Effector memory CD4-positive, alpha-beta T cell (primary cell): ENCODE measurements at places on chromosomes 1 and 21.

- peak within 1 kb of the TSS; percentile 90 for H3K27ac ChIP-seq
- peak within 1 kb of the TSS; percentile 98 for H3K4me3 ChIP-seq
- H3K27me3 ChIP-seq: no peaks in the 10 kb centered on the region
- no peaks in the 10 kb centered on the region for H3K36me3 ChIP-seq
These were observed at the start of gene COP1 for GRCh38 chr1:176206961-176207902. Gene COP1, minus strand, starts transcription at chr1:176207286. Its CDS starts 308 bp downstream, at chr1:176206978.

- H3K27ac ChIP-seq: no peak overlapping the region
- H3K27me3 ChIP-seq: no peaks in the 10 kb centered on the region
- H3K4me1 ChIP-seq: no peaks in the 10 kb centered on the region
- peaks cover 39% of the 10 kb centered on the region for H3K36me3 ChIP-seq
These were observed 18.9 kb downstream of the SFPQ start for GRCh38 chr1:35173909-35174540.

GRCh38 chr1:210117198-210117597 is 115.4 kb upstream of the SERTAD4 start:
- no peak for DNase-seq
- H3K27ac ChIP-seq: no peak overlapping the region
- no peaks in the 10 kb centered on the region for H3K36me3 ChIP-seq
- no peaks in the 10 kb centered on the region for H3K4me1 ChIP-seq
- H3K4me3 ChIP-seq: no peak overlapping the region

- H3K4me3 ChIP-seq: no peak overlapping the region
- no peaks in the 10 kb centered on the region for H3K36me3 ChIP-seq
- DNase-seq: no peak
- H3K27me3 ChIP-seq: no peaks in the 10 kb centered on the region
- no peaks in the 10 kb centered on the region for H3K4me1 ChIP-seq
These were observed 7.4 kb upstream of the MPL start for GRCh38 chr1:43329995-43330751.

GRCh38 chr1:64472805-64473204 is 2.9 kb downstream of the CACHD1 start:
- H3K27me3 ChIP-seq: peaks cover 16% of the 10 kb centered on the region
- no peak overlapping the region for H3K27ac ChIP-seq
- DNase-seq: no peak
- no peaks in the 10 kb centered on the region for H3K36me3 ChIP-seq

DNA sequence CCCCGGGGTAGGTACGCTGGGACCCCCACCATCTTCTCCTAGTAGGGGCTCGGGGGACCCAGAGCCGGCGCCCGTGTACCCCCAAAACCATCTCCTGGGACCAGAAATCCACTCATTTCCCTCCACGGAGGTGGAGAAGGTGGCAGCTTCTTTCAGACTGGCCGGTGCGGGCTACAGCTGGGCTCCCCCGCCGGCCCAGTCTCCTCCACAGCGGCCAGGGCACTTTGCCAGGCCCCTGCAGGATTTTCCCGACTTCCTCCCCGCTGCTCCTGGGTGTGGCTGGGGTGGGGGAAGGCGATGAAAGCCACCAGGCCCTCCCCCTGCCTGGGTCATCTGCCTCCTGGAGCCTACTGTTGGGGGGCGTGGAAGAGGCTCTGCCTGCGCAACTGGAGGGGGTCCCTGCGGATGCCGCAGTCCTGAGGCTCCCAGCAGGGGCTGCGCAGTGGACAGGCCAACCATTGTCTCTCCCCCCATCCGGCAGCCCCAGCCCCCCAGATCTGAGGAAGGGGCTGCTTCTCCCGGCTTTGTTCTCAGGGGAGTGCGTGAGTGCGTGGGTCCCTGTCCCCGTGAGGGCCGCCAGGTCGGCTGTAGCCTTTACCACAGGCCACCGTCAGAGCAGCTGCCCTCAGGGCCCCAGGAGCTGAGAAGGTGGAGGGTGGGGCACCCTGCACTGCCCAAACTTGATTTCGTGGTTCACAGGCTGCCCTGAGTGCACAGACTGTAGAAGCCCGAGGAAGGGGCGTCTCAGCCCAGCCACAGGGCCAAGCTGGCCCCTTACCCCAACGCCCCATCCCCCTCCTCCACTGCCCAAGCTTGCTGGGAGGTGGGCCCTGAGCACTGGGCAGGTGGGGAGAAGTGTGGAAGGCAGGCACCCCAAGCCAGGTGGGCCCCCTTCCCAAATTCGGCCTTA is 1.3 kb downstream of the AGRN start:
- H3K27ac ChIP-seq: no peak overlapping the region
- DNase-seq: no peak
- H3K4me3 ChIP-seq: no peak overlapping the region
- H3K27me3 ChIP-seq: no peaks in the 10 kb centered on the region

GRCh38 chr1:163824006-163824405 is 502.3 kb downstream of the NUF2 start:
- H3K4me3 ChIP-seq: no peak overlapping the region
- H3K27me3 ChIP-seq: no peaks in the 10 kb centered on the region
- no peak overlapping the region for H3K27ac ChIP-seq
- no peak for DNase-seq
- no peaks in the 10 kb centered on the region for H3K4me1 ChIP-seq

DNA sequence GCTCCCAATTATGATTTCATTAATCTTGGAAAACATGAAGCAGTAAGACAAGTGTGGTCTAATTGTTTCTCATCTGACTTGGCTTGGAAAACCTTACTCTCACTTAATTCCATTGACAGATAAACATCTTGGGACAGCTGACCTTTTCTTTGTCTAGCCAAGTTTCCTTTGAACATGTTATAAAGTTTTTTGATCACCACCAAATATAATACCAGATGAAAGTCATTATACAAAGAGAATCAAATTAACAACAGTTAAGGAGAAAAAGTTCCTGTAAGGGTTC is 50.2 kb downstream of the ALG14 start:
- peaks cover 4% of the 10 kb centered on the region for H3K36me3 ChIP-seq
- no peak overlapping the region for H3K4me3 ChIP-seq
- DNase-seq: no peak
- no peak overlapping the region for H3K27ac ChIP-seq

DNA sequence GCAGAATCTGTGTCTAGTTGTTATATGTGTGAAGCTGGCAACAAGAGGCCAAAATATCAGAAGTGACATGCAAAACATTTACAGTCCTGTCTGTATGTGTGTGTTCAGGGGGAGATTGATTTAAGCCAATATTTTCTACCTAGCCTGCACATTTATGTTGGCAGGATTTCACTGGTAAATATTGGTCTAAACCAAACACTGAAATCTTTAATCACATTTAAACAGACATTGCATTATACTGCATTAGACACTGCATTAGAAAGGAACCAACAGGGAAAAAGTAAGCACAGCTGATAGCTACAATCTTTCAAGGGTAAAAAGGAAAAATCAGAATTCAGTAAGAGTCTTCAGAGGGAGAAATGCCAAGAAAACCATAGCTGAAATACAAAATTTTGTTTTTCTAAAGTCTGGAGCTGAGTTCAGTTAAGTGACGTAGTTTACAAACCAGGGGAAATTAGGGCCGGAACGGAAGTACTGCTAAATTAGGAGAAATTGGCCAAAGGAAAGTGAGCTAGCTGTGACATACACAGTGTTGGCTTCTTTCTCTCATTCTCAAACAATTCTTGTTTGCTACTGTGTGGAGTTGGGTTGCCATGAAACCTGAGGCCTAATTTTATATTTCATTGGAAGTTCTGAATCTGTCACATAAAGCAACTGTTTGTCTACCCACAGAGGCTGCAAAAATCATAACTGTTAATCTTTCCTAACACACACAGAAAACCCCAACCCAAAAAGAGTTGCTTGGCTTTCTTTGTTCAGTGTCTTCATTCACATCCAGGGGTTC is 217.3 kb upstream of the SGIP1 start:
- no peak for DNase-seq
- no peak overlapping the region for H3K4me3 ChIP-seq
- H3K4me1 ChIP-seq: no peaks in the 10 kb centered on the region
- H3K27me3 ChIP-seq: no peaks in the 10 kb centered on the region
- H3K27ac ChIP-seq: no peak overlapping the region

GRCh38 chr1:192581131-192581927 is 5.8 kb downstream of the RGS1 start:
- H3K4me3 ChIP-seq: no peak overlapping the region
- peaks cover 6% of the 10 kb centered on the region for H3K4me1 ChIP-seq
- DNase-seq: no peak
- H3K27ac ChIP-seq: no peak overlapping the region
- H3K36me3 ChIP-seq: no peaks in the 10 kb centered on the region
- H3K27me3 ChIP-seq: no peaks in the 10 kb centered on the region

GRCh38 chr21:28487455-28488070 is 505.1 kb downstream of the LTN1 start:
- H3K27me3 ChIP-seq: no peaks in the 10 kb centered on the region
- DNase-seq: no peak
- no peak overlapping the region for H3K4me3 ChIP-seq
- no peak overlapping the region for H3K27ac ChIP-seq
- H3K4me1 ChIP-seq: no peaks in the 10 kb centered on the region
- H3K36me3 ChIP-seq: no peaks in the 10 kb centered on the region

- H3K4me1 ChIP-seq: no peaks in the 10 kb centered on the region
- H3K4me3 ChIP-seq: no peak overlapping the region
- H3K27ac ChIP-seq: no peak overlapping the region
- no peak for DNase-seq
- no peaks in the 10 kb centered on the region for H3K27me3 ChIP-seq
- no peaks in the 10 kb centered on the region for H3K36me3 ChIP-seq
These were observed 216.0 kb downstream of the HIVEP3 start for GRCh38 chr1:41702771-41703170.

- no peaks in the 10 kb centered on the region for H3K27me3 ChIP-seq
- no peaks in the 10 kb centered on the region for H3K4me1 ChIP-seq
- no peak overlapping the region for H3K27ac ChIP-seq
- no peaks in the 10 kb centered on the region for H3K36me3 ChIP-seq
These were observed 7.4 kb upstream of the SARS1 start for GRCh38 chr1:109206339-109206738.

- H3K27ac ChIP-seq: no peak overlapping the region
- no peaks in the 10 kb centered on the region for H3K36me3 ChIP-seq
- DNase-seq: no peak
- no peaks in the 10 kb centered on the region for H3K27me3 ChIP-seq
- no peaks in the 10 kb centered on the region for H3K4me1 ChIP-seq
These were observed 18.8 kb upstream of the CASZ1 start for GRCh38 chr1:10814976-10815857.

DNA sequence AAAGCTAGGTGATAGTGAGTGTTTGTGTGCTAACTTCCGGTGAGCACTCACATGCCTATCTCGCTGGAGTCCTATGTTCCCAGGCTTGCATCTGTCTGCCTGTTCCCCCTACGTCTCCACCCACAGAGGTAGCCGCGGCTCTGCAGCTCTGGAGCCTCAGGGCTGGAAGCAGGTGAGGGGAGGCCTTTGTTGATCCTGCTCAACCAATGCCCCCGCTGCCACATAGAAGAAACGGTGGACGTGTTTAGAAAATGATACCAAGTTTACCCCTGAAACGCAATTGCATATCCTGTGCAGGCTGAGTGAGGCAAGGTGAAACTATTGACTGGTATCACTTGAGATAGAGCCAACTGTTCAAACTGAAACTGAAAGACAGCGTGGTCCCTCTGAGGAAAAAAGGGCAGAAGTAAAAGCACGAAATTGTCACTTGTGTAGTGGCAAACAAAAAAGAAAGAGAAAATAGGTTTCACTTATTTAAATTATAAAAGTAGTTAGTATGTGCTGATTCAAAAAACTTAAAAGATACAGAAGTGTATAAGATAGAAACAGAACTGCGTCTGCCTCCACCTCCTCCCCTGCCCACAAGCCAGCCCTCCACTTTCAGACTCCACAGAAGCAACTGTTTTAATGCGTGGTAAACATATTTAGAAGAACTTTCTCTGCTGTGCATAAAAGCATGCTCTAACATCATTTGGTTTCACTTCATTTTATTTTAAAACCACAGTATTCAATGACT is 38.6 kb upstream of the ETS2 start:
- DNase-seq: no peak
- H3K27me3 ChIP-seq: no peaks in the 10 kb centered on the region
- H3K4me1 ChIP-seq: peaks cover 6% of the 10 kb centered on the region

DNA sequence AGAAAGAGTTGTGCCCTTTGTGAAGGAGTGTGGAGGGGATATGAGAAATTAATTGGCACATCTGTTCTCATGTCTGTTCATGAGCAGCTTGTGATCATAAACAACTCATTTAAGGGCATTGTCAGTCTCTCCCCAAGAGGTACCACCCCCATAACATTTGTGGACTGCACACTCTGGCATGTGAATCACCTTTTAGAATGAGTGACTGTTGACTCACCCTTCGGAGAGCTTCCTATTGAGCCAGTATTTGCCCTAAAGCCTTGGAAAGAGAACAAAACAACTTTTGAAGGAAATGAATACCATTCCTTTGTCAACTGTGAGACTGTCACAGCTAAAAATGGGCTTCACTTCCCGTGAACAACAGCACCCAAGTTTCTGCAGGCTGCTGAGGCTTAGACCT is 27.5 kb upstream of the MYSM1 start:
- no peaks in the 10 kb centered on the region for H3K4me1 ChIP-seq
- no peak for DNase-seq

- H3K27ac ChIP-seq: no peak overlapping the region
- no peak overlapping the region for H3K4me3 ChIP-seq
- no peaks in the 10 kb centered on the region for H3K4me1 ChIP-seq
- H3K36me3 ChIP-seq: no peaks in the 10 kb centered on the region
- no peak for DNase-seq
These were observed 22.4 kb upstream of the LEPR start for GRCh38 chr1:65398083-65398482.

DNA sequence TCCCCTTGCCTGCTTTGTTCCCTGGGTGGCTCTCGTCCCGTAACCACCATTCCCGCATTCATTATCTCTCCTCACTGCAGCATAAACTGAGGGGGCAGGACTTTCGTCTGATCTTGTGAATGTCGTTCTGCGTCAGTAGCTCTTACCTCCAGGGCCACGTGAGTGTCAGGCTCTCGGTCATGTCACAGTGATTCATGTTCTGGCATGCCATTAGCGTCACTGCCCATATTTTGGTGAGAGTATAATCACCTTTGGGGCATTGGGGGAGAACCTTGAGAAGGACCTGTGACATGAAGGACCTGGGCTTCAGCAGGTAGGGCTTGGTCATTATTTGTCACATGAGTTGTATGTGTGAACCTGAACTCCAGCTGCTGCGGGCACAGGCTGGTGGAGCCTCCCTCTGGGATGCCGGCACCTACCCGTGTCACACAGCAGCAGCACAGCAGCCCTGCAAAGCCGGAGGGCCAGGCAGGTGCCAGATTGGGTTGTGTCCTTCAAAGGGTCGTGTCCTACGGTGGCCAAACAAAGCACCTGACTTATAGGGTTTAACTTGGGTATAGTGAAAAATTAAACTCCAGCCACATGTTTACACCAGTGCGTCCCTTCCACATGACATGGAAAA is 68.5 kb downstream of the BACE2 start:
- H3K27ac ChIP-seq: no peak overlapping the region
- DNase-seq: no peak
- no peaks in the 10 kb centered on the region for H3K4me1 ChIP-seq
- no peaks in the 10 kb centered on the region for H3K27me3 ChIP-seq

GRCh38 chr1:173581383-173582079 is 21.3 kb downstream of the SLC9C2 start:
- no peaks in the 10 kb centered on the region for H3K36me3 ChIP-seq
- no peak overlapping the region for H3K4me3 ChIP-seq
- no peak for DNase-seq
- no peak overlapping the region for H3K27ac ChIP-seq
- H3K4me1 ChIP-seq: no peaks in the 10 kb centered on the region
- H3K27me3 ChIP-seq: no peaks in the 10 kb centered on the region

- H3K36me3 ChIP-seq: no peaks in the 10 kb centered on the region
- peaks cover 18% of the 10 kb centered on the region for H3K4me1 ChIP-seq
- no peaks in the 10 kb centered on the region for H3K27me3 ChIP-seq
- DNase-seq: no peak
- H3K27ac ChIP-seq: no peak overlapping the region
- no peak overlapping the region for H3K4me3 ChIP-seq
These were observed 5.5 kb upstream of the LGALS8 start for GRCh38 chr1:236518322-236518721.

GRCh38 chr1:113615425-113615824 is 143.9 kb downstream of the PHTF1 start:
- no peak overlapping the region for H3K4me3 ChIP-seq
- H3K4me1 ChIP-seq: no peaks in the 10 kb centered on the region
- DNase-seq: no peak
- no peaks in the 10 kb centered on the region for H3K27me3 ChIP-seq
- no peaks in the 10 kb centered on the region for H3K36me3 ChIP-seq
